ENCODE measurements at places on chromosomes 12 and 14.

GRCh38 chr14:23186913-23187654 is 3.6 kb upstream of the SLC7A8 start:
- peak; percentile 77 for DNase-seq

DNA sequence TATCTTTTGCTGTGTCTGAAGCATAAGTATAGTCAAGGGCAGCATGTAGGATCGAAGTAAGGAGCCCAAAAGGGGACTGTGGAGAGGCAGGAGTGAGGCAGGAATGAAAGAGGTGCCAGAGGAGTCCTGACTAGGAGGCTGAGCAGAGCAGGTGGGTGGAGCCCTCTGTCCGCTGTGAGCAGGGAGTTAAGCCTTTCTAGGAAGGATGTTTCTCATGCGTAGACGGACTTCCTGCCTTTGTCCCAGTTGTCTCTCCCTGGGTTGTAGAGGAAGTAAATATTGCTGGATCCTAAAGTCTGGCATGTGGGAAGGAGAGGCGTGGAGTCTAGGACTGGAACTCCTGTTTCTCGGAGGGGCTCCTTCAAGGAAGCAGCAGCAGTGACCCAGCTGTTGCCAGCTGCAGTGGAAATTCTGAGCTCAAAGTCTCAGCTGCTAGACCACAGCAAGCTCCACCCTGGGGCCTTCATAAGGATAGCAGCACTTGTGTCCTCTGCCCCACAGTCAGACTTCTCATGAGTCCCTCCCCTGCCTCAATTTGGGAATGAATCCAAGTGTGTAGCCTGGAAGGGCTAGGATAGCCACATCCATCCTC is 44.0 kb downstream of the RBMS2 start:
- DNase-seq = peak; percentile 56

- no peak for DNase-seq
These were observed 166.3 kb upstream of the TRHDE start for GRCh38 chr12:72105849-72106248.

GRCh38 chr12:121939992-121940766 is 21.8 kb downstream of the CFAP251 start:
- DNase-seq = no peak

DNA sequence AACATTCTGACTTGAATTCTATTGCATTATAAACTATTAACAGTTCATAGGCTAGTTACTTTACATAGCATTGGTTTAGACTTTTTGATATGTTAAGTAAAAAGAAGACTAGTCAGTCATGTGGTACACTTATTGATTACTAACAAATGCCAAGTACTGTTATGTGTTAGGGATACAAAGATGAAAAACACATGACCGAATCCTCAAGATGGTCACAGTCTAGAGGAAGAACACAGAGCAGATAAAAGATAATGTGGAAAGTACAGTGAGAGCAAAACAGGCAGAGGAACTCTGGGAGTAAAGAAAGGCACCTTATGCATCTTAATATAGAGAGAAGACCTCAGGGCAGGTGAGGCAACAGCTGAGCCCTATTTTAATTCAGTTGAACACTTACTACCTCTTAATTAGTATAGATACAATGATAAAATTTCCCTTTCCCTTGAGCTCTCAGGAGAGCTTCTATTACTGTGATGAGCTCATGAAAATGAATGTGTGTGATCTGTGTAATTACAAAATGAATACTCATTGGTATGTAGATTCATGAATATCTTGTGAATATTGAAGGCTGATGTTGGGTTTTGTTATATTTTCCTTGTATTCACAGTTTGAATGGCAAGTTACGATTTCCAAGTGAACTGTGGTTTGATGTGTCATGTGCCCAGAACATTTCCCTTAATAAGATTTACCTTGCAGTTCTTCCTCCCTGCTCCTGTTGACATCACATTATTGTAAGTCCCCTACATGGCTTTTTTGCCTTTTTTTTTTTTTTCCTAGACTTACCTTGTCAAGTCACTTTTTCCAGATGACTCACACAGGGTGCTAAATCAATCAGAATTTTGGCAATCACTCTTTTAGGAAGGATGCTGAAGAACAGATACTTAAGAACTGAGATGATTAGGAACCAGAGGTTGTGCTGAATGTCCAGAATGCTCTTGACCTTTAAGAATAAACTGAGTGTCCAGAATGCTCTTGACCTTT is 29.5 kb upstream of the MSRB3 start:
- DNase-seq = no peak

Measured in tibial nerve (tissue), 4 donors.